ENCODE measurements at places on chromosomes 2 and 18.

GRCh38 chr2:77567723-77568122, 45.5 kb upstream of the LRRTM4 start:
- DNase-seq = no peak

DNA sequence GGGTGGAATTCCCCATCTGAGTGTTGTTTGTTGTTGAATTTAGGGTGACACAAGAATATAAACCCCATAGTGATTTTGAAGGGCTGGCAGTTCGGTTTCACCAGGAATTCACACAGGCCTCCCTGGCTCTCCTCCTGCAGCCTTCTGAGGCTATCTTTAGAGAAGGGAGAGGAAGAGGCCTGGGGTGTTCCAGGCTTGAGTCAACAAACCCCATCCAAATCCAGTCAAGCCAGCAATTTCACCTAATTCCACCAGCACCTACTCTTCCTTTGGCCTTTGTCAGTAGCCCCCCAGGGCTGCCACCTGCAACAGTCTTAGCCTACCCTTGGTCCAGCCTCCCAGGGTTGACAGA, 32.0 kb downstream of the MARCHF4 start:
- no peak for DNase-seq

DNA sequence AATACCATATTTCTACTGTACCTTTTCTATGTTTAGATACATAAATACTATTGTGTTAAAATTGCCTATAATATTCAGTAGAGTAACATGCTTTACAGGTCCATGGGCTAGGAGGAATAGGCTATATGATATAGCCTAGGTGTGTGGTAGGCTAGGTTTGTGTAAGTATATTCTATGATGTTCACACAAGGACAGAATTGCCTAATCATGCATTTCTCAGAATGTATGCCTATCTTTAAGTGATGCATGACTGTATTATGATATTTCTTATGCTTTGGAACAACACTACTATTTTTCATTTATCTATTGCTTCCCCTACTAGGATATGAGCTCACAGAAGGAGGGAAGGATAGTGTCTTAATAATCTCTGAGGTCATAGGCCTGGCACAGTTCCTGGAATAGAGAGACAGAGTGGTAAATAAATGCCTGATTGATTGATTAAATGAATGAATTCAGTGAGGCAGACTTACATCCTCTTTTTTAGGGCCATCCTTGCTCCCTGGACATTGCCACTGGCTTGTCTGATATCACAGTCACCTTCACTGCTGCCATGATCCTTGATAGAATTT, 121.0 kb downstream of the MYO3B start:
- DNase-seq = no peak

DNA sequence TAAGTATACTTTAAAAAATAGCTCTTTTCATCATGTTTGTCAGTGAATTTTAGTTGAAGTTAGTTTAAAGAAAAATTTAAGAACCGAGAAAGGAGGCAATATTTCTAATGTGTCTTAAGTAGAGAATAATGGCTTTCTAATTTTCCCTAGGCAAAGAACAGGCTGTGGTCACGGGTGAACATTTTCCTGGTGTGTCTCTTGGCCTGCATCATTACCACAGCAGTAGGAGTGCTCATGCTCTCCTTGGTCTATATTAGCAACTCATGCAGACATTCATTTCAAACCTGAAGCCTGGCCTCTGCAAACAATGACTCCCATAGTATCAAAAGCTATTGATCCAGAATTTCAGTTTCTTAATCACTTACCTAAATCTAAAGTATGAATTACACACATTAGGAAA, 57.4 kb downstream of the C18orf54 start:
- DNase-seq = no peak

DNA sequence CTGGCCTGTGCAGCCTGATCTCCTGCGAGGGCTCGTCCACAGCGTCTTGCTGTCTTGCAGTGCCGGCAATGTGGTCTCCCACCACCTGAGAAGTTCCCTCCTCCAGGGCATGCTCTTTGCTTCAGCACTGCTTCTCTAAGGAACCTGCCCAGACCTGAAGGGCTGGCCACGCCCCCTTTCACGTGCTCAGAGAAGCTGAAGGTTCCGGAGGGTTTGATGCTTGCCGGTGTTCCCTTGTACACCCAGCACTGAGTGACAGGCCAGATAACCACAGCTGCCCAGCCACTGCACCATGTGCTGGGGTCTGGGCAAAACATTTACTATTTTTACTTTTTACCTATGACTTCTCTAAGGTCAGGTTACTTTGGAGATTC, 1.7 kb upstream of the POLR2D start:
- DNase-seq = peak; percentile 37

DNA sequence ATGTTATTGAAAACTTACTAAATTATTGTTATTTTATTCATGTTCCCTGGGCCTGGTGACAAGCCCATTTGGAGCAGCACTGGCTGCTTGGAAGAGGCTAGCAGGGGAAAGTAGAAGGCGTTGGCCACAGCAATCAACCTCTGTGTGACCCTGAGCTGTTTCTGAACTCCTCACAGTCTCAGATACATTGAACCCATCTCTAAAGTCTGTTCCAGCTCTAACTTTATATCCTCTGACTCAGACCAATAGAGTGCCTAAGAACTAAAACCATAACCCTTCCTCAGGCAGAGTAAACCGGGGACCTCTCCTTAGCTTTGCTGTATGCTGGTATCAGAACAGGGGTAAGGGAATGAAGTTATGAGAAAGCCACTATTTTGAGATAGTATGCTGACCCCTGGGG, 96.4 kb upstream of the NOL4 start:
- no peak for DNase-seq

GRCh38 chr2:209988010-209988409, 14.4 kb upstream of the RPE start:
- DNase-seq = no peak

- no peak for DNase-seq
Observed at GRCh38 chr18:59041819-59042815, 97.6 kb upstream of the SEC11C start.

- DNase-seq = no peak
Observed at GRCh38 chr18:35024965-35025364, 16.2 kb upstream of the MAPRE2 start.

GRCh38 chr18:60732143-60732542, 359.6 kb upstream of the MC4R start:
- no peak for DNase-seq

DNA sequence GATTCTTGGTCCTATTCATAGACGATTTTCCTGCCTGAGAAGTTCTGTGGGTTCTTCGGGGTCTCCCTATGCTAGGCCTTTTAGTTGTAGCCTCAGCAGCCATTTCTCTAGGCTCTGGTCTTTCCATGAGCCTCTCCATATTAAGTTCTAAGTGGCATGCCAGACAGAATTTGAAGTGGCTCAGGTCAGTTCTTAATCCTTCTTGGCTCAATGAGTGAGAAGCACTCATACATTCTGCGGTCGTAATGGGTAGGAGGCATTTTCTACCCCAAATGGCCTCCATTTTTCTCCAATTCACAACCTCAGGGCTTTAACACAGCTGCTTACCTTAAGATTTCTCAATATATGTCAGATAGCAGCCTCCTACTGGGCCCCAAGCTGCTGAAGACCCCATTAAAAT, 405.3 kb upstream of the GALNT5 start:
- DNase-seq = no peak
